G401 (cell line): ENCODE measurements at places on chromosomes 13 and 19. TPM values are rescaled to one million over a fixed set of nuclear protein-coding genes. Genes with fewer than 3 reads are reported as not detected.
A peak's percentile ranks its signal among the peaks of the same experiment; 100 is the strongest.

KLK12 gene
- not detected in 2 replicates for total RNA-seq

HIPK4 gene
- not detected in 2 replicates for total RNA-seq

RNF17 gene
- total RNA-seq, result not detected in 2 replicates

METTL21C gene
- total RNA-seq, result not detected in 2 replicates

PALM gene
- total RNA-seq, result 30.0 and 49.6 TPM in 2 replicates

DNA sequence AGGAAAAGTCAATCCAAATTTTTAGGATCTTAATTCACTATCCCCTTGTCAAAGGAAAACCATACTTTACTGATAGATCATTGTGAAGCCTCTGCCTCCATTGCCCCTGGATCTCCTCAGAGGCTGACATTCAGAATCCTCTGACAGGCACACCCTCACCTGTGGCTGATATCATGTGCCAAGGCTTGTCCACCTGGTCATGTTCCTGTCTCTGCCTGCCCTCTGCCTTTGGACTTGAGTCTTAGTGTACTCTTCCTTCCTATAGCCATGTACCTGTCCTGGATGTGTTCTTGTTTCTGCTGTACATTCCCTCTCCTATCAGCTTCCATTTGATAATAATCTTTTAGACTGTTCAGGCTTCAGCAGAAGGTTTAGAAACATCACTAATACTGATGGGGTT is 179.4 kb downstream of the TNFSF13B start:
- no peak for DNase-seq

- DNase-seq, result no peak
These were observed 119.8 kb downstream of the ATP11A start for GRCh38 chr13:112809332-112810315.

- no peak for DNase-seq
These were observed 755.6 kb upstream of the MIR17HG start for GRCh38 chr13:90591927-90592268.

- no peak for DNase-seq
These were observed 9.7 kb upstream of the ZNF223 start for GRCh38 chr19:44042147-44042546.

DNA sequence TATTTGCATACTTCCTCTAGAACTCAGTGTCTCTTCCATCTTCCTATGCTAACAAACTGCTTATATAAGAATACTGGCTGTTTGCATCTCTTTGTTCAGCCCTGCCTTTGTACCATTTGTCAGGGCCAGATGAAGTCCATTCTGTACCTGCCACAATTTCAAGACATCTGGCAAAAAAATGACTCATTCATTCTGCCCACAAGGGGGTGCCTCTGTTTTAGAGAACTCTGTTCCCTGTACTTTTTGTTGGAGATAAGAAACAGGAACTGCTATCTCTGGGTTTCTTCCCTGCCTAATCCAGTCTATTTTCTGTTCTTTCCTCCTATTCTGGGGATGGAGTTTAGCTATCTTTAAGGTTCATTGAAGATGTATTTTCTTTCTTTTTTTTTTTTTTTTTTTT is 23.0 kb downstream of the ZNF568 start:
- no peak for DNase-seq

GRCh38 chr13:31920727-31921100 is 110.9 kb upstream of the FRY start:
- DNase-seq, result no peak

DNA sequence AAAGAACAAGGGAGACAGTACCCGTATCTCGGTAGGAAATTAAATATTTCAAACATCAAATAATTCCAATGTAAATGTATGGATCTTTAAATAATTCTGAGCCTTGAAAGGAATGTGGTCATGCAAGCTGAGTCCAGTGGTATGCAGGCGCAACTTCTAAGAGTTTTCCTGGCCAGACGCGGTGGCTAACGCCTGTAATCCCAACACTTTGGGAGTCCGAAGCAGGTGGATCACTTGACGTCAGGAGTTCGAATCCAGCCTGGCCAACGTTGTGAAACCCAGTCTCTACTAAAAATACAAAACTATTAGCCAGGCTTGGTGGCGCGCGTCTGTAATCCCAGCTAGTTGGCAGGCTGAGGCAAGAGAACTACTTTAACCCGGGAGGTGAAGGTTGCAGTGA is 1.1 kb upstream of the ZNF845 start:
- DNase-seq, result peak; percentile 1

- DNase-seq, result no peak
These were observed 41.3 kb downstream of the ALOX5AP start for GRCh38 chr13:30776661-30777060.

DNA sequence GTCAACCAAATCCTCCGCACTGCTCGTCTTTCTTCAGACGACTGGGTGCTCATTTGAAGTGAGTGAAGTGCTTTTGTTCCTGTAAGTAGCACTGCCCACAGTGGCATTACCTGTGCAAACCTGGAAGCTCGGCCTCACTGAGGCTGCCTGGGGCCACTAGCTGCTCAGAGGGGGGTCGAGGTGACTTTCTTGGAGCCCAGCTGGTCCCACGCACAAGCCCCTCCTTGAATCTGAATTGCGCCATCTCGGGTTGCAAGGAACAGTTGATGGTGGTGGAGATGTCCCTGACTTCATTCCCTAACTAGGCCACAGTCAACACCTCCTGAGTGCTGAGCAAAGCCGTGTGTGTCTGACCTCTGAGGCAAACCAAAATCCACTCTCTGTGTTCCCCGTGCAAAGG is 79.3 kb upstream of the GPR183 start:
- no peak for DNase-seq

DNA sequence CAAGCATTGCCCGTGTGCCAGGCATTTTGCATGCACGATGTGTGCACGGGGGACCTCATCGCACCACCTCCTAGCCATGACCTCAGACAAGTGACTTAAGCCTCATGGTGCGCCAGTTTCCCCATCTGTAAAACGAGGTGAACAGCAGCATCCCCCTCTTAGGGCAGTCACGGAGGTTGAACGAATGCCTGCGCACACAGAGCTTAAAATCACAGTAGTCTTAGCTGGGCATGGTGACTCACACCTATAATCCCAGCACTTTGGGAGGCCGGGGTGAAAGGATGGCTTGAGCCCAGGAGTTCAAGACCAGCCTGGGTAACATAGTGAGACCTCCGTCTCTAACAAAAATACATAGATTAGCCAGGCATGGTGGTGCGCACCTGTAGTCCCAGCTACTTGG is 48.6 kb downstream of the PIN1 start:
- no peak for DNase-seq

GRCh38 chr19:27865927-27866777 is 1346.8 kb downstream of the UQCRFS1 start:
- DNase-seq, result no peak

DNA sequence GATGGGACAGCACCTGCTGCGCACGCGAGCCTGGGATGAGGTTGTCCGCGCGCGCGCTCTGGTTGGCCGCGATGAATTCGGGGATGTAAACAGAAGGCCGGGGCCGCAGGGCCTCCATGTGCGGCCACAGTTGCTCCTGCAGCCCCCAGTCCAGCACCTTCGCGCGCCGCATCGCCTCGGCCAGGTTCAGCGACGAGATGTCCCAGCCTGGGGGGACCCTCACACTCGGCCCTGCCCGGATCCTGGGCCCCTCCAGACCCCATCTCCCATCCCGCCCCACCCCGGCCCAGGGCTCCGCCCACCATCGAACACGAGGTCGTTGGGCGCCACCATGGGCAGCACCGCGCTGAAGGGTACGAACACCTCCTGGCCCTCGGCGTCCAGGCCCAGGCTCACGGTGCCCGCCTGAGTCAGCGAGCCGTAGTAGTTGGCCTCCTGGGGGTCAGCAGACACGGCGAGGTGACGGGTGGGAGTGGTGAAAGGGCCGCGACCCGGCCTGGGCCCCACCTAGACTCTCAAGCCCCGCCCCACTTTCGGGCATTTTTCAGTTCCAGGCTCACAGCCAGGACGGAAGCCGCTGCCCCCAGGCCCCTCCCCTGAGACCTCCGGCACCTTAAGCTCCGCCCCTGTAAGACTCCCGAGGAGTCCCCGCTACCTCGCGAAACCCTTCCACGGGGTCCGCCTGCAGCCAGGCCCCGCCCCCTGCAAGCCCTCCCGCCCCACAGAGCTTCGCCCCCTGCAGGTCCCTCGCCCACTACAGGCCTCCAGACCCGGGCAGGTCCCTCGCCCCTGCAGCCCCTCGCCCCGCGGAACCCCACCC is 1.1 kb downstream of the ISYNA1 start:
- DNase-seq, result peak; percentile 67

DNA sequence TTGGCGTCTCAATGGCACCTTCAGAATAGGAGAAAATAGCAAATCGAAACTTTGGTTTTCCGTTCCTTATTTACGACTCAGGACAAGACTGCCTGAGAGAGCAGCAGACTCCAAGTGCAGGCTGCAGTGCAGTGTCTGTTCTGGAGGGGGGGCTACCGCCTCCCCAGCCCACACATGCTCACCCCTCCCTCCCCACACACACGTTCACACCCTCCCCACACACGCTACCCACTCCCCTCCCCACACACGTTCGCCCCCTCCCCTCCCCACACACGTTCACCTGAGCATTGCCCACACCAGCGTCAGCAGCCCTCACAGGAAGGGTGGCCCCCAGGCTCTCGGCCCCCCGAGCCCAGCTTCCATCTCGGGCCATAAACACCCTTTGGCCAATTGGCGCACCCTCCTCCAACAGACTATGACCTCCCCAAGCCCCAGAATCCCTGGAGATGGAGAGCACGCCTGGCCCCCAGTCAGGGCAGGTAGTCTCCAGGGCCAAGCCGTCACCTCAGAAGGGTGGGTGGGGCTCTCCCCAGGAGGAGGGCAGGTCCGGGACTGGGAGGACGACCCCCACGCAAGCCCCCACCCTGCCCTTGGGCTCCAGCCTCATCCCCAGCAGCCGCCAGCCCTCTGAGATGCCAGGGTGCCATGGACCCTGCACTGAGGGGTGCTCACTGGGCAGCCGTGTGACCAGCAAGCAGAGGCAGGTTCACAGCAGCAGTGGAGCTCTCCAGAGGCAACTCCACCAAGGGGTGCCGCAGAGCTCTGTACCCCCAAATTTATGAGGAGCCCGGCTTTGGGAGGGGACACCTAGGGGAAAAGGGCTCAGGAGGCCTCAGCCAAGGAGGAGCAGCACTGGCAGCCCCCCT is 27.5 kb downstream of the RASA3 start:
- no peak for DNase-seq

DNA sequence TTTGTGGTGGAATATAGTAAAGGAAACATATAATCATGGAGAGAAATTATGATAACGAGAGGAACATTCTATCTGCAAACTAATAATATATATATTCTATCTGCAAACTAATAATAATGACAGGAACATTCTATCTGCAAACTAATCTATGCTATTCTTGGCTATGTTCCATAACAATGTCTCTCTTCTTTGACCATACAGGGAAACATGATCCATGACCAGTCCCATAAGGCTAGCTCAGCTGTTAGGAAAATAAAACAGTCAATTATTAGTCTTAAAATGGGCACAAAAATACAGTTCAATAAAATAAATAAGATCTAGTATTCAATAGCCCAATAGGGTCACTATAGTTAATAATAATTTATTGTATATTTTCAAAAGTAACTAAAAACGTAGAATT is 707.8 kb upstream of the PCDH20 start:
- DNase-seq, result no peak

DNA sequence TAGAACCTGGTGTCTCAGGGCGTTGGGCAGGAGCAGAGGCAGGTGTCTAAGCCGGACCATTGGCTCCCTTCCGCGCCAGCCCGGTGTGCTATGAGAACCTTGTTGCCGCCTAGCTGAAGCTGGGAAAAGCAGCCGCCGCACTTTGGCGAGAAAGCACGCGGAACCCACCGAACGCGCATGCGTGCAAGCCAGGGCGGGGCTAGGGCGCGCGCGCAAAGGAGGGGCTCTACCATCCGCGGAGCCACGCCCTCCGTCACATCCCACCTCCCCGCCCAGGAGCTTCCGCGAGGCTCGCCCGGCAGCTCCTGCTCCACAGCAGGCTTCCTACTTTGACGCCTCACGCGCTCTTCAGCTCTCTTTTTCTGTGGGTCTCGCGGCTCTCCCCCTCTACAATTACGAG is 51.3 kb downstream of the WDR87 start:
- no peak for DNase-seq

- no peak for DNase-seq
These were observed 66.7 kb downstream of the SUCLA2 start for GRCh38 chr13:47934371-47934770.

- no peak for DNase-seq
These were observed 31.8 kb downstream of the TFDP1 start for GRCh38 chr13:113616281-113616906.

DNA sequence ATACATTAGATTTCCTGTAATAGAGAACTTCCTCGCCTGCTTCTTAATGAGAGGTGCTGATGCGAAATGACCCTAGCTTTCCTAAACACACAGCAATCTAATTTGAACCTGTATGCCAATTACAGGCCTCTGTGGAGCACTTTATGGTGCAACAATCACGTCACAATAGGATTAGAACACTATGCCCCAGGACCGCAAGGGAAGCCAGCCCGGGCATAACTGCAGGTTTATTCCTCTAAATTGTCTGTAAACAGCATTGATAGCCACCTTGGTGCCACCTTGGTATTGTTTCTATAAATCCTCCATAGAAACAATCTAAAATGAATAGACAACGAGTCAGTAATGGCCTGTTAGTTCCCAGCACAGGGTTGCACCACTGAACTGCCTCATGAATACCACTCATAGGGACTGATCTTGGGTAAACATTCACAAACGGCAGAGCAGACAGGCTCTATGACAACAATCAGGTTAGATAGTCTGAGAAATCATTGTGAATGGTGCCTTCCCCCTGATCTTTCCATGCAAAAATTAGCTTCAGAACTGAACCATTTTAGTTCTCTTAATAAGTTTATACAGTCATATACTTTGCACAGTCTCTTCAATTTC is 182.5 kb upstream of the OBI1 start:
- DNase-seq, result no peak

DNA sequence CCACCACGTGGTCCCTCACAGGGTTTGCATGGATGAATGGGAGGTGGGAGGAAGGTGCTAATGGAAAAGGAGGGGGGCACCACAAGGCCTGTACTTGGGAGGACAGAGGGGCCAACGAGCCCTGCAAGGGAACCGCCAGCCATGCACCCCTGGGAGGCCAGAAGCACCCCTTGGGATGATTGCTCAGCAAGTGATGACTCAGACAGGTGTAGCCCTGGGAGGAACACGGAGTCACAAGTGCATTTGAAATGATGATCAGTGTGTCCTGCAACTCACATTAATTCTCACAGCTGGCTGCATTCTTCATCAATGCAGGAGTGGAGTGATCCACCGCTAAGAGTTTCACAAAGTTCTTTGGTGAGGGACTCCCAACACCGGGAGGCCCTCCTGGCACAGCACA is 82.8 kb upstream of the ZNF254 start:
- DNase-seq, result no peak

GRCh38 chr13:89746554-89746953 is 1600.9 kb upstream of the MIR17HG start:
- no peak for DNase-seq

- DNase-seq, result no peak
These were observed 25.3 kb downstream of the MED4 start for GRCh38 chr13:48069573-48069972.

- DNase-seq, result no peak
These were observed 933 bp upstream of the UQCR11 start for GRCh38 chr19:1606138-1606651.

GRCh38 chr13:94947965-94948371 is 235.6 kb upstream of the SOX21 start:
- DNase-seq, result no peak

- no peak for DNase-seq
These were observed 7.2 kb downstream of the CARS2 start for GRCh38 chr13:110698689-110699088.

GRCh38 chr19:43532571-43532961 is 422 bp upstream of the ZNF575 start:
- DNase-seq, result no peak

GRCh38 chr13:113630296-113630695 is 27.7 kb downstream of the ATP4B start:
- DNase-seq, result no peak
